ENCODE measurements at places on chromosomes 6 and 20. TPM values are rescaled to one million over a fixed set of nuclear protein-coding genes. Genes with fewer than 3 reads are reported as not detected.

SULF2 gene
- total RNA-seq: 62.1 TPM

XKR7 gene
- 0.23 TPM for total RNA-seq

PRSS16 gene
- total RNA-seq: 6.1 TPM

VIP gene
- total RNA-seq: 1.7 TPM

CPXM1 gene
- total RNA-seq: 139 TPM

GRCh38 chr6:1088492-1089001, 223.4 kb upstream of the FOXQ1 start:
- no peak overlapping the region for H3K27ac ChIP-seq
- peaks cover 1% of the 10 kb centered on the region for H3K27me3 ChIP-seq
- H3K4me3 ChIP-seq: no peak overlapping the region
- H3K4me1 ChIP-seq: no peaks in the 10 kb centered on the region

DNA sequence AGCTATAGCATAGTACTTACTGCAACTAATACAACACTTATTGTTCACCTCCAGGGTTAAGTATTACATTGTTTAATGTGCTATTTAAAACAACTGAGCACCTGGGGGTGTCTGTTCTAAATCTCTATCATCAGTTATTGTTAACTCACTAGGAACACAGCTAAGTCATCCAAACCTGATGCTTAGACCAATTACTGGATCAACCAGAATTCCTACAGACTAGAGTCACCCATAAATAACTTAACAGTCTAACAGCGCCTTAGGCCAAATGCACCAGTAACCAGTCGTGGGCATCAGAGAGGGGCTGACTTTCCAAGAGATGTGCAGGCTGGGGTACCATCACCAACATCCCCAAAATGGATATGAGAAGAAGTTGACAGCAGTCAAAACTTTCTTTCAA, 110.7 kb downstream of the ADTRP start:
- no peak overlapping the region for H3K27ac ChIP-seq
- no peaks in the 10 kb centered on the region for H3K27me3 ChIP-seq
- no peak overlapping the region for H3K4me3 ChIP-seq
- no peaks in the 10 kb centered on the region for H3K36me3 ChIP-seq
- no peaks in the 10 kb centered on the region for H3K4me1 ChIP-seq
- no peak for DNase-seq

- H3K27me3 ChIP-seq: peaks cover 8% of the 10 kb centered on the region
- peaks cover 16% of the 10 kb centered on the region for H3K4me1 ChIP-seq
- peaks cover 5% of the 10 kb centered on the region for H3K36me3 ChIP-seq
- H3K27ac ChIP-seq: no peak overlapping the region
Observed at GRCh38 chr6:37540390-37540789, 40.7 kb upstream of the CCDC167 start.

DNA sequence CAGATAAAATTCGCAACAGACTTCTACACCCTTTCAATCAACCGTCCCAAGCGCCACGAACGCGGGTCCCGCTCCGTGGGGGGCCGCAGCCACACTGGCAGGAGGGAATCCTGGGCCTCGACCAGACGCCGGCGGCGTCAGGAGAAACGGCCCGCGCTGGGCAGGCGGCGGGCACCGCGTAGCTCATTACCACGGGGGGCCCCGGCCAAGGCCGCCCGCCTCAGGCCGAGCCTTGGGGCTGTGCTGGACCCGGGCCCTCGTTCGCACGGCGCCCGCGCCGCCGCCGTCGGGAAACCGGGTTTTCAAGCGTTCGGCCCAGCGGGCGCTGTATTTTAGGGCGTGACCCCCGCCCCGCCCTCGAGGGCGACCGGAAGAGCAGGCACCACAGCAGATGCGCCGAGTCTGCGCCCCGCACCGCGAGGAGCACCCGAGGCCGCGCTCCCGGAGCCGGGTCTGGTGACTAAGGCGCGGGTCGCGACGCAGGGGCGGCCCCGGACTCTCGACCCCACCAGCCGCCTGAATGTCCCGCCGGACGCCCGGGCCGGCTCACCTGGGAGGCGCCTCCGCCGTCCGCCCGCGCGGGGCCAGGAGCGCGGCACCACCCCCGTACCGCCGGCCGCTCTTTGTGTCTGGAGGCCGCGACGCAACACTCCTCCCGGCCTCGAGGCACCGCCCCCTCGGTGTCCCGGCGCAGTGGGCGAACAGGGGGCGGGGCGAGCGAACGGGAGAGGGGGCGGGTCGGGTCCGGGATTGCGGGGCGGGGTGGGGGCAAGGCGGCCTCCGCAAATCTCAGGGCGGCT, at the start of gene NINL:
Gene NINL, minus strand, starts transcription at position 627 of the 800 bp plus-strand sequence. CDS start 58,944 bp downstream, outside the sequence.
- peaks cover 20% of the 10 kb centered on the region for H3K4me1 ChIP-seq
- peak within 1 kb of the TSS; percentile 99 for H3K4me3 ChIP-seq
- H3K27me3 ChIP-seq: peaks cover 12% of the 10 kb centered on the region
- DNase-seq: peak; percentile 81
